ENCODE measurements at places on chromosomes 7 and 10. TPM values are rescaled to one million over a fixed set of nuclear protein-coding genes. Genes with fewer than 3 reads are reported as not detected.

The ACSM6 gene
- total RNA-seq = not detected

The UNC5B gene
- 0.53 TPM for total RNA-seq

The ANKRD61 gene
- total RNA-seq = 0.38 TPM

The PFKP gene
- 447 TPM for total RNA-seq

The VPS50 gene
- 10.8 TPM for total RNA-seq

The CDC14C gene
- not detected for total RNA-seq

The SEPHS1 gene
- 67.6 TPM for total RNA-seq

The JMJD1C gene
- 32.8 TPM for total RNA-seq

The SORCS1 gene
- total RNA-seq = not detected

The CFAP43 gene
- total RNA-seq = 0.17 TPM

Measured in A549 treated with CpdA at 1 μM for 4 hours (cell line).